ENCODE measurements at places on chromosomes 12 and 14.

GRCh38 chr12:117226505-117226904 is 36.2 kb upstream of the FBXO21 start:
- no peak for DNase-seq

DNA sequence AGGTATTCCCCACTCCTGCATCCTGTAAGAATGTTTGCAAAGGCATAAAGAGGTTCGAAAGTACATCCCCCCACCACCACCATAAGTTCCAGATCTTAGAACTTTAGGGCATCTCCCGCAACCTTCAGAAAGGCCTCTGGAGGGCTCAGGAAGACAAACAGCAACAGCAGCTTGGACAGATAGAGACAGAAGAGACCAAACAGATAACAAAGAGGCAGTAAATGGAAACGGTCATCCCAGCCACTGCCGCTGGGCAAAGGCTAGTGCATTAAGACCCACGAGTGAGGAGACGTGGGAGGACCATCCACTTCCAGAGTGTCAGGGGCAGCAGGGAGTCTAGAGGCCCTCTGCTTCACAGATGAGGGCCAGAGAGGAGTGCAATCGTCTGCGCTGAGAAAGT is 124.3 kb downstream of the CRACR2A start:
- no peak for DNase-seq

- DNase-seq: no peak
Observed at GRCh38 chr14:38837343-38838048, 265.5 kb downstream of the SEC23A start.

DNA sequence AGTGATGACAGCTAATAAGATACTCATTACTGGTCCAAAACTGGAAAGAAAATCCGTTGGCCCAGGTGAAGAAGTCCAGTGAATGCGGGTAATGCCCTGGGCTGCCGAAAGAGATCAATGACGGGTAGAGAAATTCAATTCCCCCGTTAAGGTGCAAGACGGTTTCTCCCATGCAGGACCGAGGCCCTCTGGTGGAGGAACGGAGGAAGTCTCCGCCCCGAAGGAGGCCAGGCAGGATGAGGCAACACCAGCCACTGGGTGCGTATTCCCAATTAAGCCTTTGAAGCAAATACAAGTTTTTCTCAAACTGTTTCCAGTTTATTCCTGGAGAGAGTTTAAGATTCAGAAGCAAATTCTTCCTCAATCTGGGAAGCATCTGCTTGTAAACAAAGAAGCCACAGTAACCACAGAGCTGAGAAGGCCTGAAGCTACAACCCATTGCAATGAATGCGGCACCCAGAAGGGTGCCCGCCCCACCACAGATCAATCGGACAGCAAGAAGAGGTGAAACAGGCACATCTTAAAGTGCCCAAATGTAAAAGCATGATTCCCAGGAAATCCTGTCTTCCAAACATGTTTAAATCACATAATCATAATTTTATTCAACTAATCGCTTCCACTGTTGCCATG is 118.5 kb downstream of the TTC7B start:
- DNase-seq: peak; percentile 59

GRCh38 chr14:93239869-93240677 is 33.0 kb downstream of the UBR7 start:
- no peak for DNase-seq

DNA sequence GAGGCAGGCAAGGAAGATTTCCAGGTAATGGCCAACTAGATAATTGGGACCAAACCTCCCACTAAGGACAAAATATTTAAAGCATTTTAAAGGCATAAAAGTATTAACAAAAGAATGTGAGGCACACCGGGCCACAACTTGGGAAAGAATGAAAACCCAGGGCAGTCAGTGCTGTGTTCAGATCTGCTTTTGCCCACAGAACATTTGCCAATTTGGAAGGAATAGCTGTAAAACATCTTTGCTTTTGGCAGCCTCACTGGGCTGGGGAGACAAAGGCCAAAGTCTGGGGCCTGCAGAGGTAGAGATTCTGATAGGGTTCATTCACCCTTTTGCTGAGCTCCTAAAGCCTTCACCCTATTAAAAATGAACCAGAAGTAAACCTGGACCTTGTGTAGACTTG is 82.3 kb downstream of the SYNE3 start:
- DNase-seq: no peak

- no peak for DNase-seq
Observed at GRCh38 chr12:119744900-119745606, 77.1 kb downstream of the PRKAB1 start.

GRCh38 chr12:123151457-123152454 is 866 bp upstream of the PITPNM2 start:
- no peak for DNase-seq

DNA sequence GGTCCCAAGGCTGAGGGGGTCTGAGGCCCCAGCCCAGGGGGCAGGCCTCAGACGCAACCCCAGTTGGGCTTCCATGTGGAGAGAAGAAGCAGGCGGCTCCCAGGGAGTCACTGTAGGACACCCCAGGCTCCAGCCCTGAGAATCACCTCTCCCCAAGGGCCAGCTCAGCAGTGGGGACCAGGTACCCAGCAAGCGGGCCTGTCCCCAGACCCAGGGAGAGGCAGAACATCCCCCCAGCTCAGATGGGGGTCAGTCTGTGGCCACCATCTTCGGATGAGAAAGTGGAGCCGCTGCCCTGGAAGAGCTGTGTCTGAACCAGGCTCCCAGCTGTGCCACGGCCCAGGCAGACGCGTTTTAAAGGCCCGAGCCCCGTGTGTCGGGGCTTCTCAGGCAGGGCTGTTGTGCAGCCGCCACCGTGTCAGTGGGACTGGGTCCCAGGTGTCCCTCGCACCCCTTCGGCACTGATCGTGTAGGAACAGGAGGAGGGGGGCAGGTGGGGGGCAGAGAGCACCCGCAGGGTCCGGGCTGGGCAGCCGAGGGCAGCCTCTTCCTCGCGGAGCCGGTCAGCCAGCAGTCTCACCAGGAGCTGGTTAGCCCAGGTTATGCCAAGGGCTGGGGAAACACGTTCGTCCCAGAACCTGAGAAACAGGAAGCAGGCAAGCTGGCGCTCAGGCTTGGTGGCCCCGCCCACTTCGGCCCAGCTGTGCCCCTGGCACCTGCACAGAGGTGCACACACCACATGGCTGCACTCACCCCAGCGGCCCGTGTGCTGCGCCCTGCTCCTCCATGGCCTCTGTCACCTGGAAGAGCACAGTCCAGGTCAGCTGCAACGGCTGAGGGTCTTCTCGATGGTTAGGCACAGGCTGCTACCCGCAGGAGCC is 16.6 kb downstream of the XRCC3 start:
- DNase-seq: no peak

GRCh38 chr12:68912916-68913315 is 20.1 kb downstream of the CPM start:
- DNase-seq: no peak

- no peak for DNase-seq
Observed at GRCh38 chr12:905261-906031, 44.0 kb downstream of the RAD52 start.

- no peak for DNase-seq
Observed at GRCh38 chr14:103451401-103451800, 66.2 kb downstream of the MARK3 start.

- no peak for DNase-seq
Observed at GRCh38 chr12:56695327-56696101, 7.4 kb upstream of the PTGES3 start.

All from activated T-helper 1 cell treated with anti-CD3 and anti-CD28 coated beads, Interleukin-12 subunit alpha, Interleukin-12 subunit beta, Interleukin-2, Interleukin-4 antibody, amounts not matched to agents 30 ng/mL and 10 ng/mL and 1 ng/mL, durations not matched to agents 14 hours and 24 hours and 36 hours (primary cell).